NCI-H748 treated with DMSO at 0.1 percent for 48 hours (cell line): ENCODE measurements at places on chromosomes 1 and 21.
A peak's percentile ranks its signal among the peaks of the same experiment; 100 is the strongest.

DNA sequence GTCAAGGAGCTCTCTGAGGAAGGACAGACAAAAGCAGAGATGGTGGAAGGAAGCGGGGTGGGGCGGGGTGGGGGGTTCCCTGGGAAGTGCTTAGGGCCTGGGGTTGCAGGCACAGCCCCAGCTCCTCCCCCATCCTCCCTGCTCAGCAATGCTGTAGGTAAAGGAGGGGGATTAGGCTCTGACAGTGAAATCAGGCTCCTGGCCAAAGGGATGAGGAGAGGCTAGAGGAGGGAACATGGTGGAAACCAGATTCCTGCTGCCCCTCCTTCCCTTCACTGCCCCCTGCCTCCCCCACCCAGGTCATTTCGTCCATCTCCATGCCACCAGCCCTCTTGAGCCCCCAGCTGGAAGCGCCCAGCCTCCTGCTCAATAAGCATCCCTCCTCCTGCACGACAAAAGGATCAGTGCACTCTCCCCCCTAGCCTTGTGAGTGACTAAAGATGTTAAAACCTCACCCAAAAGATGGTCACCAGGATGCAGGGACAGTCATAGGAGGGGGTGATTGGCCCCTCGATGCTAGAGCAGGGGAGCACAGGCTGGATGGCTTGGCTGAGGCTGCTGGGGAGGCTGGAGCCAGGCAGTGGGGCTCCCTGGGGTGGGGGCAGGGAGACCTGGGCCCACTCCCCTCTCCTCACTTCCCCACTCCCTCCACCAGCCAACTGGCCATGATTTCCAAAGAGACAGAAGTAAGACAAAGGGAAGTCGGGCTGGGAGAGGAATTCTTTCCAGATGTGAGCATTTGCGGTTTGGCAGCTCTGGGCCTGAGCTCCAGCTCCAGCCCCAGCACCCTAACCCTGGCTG lies 2.2 kb upstream of the CRABP2 start:
- DNase-seq, result no peak

- no peak for DNase-seq
Measured at GRCh38 chr1:59696421-59697115, 118.2 kb upstream of the HOOK1 start.

GRCh38 chr21:38170283-38170682 lies 86.5 kb upstream of the KCNJ15 start:
- DNase-seq, result peak; percentile 7

GRCh38 chr1:60916199-60916598 lies 166.2 kb upstream of the NFIA start:
- no peak for DNase-seq

- DNase-seq, result no peak
Measured at GRCh38 chr1:209822706-209823105, 5.1 kb upstream of the UTP25 start.

GRCh38 chr1:21882721-21883415 lies 54.2 kb downstream of the HSPG2 start:
- no peak for DNase-seq

- DNase-seq, result no peak
Measured at GRCh38 chr1:209705033-209705598, 470 bp downstream of the HSD11B1 start.

DNA sequence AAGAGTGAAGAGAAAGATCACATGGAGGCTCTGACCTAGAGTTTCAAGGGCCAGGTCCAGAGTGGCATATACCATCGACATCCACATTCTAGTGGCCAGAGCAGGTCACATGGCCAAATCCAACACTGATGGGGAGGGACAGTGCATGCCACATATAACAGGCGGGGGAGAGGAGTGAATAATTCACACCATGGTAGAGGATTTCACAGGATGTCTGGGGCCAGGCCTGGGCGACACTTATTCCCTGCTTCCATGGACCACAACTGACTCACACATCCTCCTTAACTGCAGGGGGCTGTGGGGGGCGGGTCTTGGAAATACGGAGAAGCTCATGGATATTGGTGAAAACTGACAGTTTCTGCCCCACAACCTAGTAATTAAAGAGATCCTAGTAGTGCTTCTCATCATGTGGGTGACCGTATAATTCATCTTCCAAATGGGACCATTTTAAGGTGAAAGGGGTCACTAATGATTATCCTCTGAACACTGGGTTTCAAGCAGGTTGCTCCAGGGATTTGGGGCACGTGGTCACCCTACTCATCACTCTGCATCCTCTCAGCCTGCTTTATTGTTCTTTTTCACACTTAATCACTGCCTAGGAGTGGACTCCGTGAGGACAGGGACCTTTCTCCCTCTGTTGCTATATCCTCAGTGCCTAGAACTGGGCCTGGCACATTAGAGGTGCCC lies 44.0 kb downstream of the IGSF21 start:
- no peak for DNase-seq

DNA sequence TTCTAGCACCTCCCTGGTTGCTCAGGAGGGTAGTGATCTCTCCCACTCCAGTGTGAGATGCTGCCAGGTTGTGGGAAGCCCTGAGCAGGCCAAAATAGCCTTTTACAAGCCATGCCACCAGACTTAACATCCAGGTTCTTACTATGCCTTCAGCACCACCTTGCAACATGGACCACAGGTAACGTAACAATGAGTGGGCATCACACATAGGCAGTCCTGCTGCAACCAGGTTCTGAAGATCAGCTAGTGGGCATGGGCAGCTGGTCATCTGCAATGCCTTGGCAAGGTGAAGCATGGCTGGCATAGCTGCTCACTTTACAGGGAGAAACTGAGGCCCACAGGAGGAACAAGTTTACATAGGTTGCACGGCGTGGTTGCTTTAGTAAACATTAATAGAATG lies 40.7 kb downstream of the DHCR24 start:
- no peak for DNase-seq

GRCh38 chr1:244451539-244451950 lies at the start of gene ADSS2:
Gene ADSS2 (minus strand): TSS chr1:244451909. CDS start chr1:244451817, 92 bp downstream.
- DNase-seq, result no peak

- DNase-seq, result no peak
Measured at GRCh38 chr1:106222403-106222802, 834.1 kb upstream of the PRMT6 start.

DNA sequence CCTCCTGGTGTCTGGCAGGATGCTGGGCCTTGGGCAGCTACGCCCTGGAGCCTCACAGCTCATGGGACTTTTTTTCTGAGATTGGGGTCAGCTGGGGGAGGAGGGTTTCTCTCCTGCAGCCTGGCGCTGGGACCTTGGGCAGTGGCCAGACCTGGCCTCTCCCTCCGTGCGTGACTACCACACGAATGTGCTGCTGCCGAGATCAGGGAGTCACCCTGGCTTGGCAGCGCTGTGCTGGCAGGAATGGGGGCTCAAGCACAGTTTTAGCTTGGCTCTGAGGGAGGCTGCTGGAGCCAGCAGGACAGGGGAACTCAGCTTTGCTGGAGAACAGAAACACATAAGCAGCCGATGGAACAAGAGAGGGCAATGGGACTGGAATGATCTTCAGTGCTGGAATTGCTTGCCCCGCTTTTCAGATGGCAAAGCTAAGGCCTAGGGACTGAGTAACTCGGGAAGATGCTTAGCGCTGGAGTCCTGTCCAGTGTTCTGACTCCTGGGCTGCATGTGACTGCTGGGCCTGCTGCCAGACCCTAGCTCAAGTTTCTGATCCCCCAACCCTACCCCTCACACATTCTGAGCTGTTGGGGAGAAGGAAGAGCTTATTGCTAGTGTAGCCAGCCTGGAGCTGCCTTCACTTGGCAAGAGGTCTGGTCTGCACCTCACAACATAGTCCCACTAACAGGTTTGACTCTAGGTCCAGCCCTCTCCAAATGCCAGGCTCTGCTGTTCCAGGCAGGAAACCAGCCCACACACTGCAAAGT lies 69.9 kb downstream of the NAV1 start:
- DNase-seq, result no peak

GRCh38 chr1:186781730-186782129 lies 47.0 kb upstream of the PLA2G4A start:
- DNase-seq, result no peak

DNA sequence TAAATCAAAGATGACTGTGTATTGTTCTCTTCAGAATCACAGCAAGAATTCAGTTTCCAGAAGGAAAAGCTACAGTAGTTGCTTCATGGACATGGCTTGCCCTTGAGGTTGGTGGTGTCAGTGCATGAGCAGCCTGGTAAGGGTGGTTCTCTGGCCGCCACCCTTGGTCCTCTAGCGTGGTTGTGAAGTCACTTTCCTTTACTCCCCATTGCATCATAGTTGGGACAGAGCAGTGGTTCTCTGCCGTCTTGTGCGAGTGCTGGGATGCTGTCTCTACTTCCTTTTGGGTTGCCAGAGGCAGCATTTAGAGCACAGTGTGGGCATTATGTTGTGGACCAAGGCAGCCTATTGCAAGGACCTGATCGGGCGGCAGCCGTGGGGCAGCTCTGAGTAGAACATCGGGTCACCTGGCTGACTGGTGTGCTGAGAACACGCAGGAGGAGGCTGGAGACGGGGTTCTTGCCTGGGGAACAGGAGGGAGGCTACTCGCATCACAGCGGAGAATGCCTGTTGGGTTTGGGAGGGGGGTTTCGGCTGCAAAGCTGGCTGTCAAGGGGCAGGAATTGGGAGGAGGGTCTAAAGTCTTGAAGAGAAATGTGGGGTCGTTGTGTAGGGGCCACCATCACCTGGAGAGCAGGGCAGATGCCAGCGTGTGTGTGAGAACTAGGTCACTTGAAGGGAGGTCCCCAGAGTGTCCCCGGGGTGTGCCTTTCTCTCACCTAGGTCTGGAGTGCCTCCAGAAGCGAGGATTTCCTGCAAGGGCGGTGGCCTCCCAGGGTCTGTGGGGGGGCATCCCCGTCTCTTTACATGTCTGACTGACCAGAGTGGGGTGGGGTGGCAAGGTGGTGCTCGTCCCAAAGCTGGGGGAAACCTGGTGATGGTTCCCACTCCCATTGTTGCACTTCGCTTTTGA lies 6.3 kb downstream of the ARF1 start:
- no peak for DNase-seq

DNA sequence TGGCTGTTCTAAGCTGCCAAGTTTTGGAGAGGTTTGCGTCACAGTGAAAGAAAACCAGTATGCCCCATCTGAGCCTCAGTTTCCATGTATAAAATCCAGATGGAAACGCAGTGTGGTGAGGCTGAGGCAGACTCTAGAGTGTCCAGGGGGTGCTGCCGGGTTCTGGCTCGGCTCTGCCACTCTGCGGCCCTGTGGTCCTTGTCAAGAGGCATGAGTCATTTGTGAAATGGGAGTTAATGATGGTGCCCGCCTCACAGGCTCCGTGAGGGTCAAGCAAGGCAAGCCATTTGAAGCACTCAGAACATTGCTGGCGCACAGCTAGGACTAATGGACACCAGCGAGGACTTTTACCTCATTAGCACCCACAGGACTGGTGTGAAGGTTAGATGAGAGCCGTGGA lies 214.3 kb downstream of the PTPRU start:
- DNase-seq, result no peak

- DNase-seq, result no peak
Measured at GRCh38 chr1:200072636-200073285, 45.3 kb downstream of the NR5A2 start.

- no peak for DNase-seq
Measured at GRCh38 chr1:86273066-86273465, 116.5 kb upstream of the COL24A1 start.

- DNase-seq, result no peak
Measured at GRCh38 chr1:93980320-93981273, 71.4 kb upstream of the GCLM start.

GRCh38 chr1:169392406-169392805 lies 24.4 kb downstream of the BLZF1 start:
- no peak for DNase-seq

GRCh38 chr21:27505516-27505915 lies 538.6 kb upstream of the ADAMTS5 start:
- DNase-seq, result no peak

- peak; percentile 85 for DNase-seq
Measured at GRCh38 chr1:84260852-84261518, 40.5 kb upstream of the SAMD13 start.

DNA sequence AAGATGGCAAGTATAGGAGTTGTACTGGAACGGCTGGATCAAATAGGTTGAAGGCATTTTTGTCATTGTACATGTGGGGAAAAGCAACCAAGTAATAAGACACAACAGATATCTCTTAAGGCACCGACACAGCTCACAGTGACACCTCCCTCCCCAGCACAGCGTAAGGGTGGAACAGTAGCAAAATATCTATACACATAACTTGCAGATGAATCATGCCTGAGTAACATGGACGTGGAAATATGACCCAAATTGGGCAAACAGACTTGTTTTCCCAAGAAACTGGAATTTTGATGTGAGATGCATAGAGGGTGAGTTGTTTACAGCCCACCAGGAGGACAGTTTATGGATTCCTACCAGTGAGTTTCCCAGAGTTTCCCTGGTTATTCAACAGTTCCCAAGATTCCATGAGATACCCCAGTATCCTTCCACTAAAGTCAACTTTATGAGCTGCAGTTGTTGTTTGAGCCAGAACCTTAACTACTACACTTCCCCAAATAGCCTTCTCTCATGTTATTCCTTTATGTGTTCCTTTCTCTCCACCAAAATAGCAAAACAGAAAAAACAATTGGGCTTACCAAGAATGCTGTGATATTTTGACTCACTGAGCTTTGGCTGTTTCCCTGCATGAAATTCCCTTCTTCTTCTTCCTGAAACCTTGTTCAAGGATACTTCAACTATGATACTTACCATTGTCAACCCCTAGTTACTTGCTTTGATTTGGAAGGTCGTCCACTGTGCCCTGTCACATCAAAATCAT lies 7.1 kb upstream of the DR1 start:
- DNase-seq, result no peak

- no peak for DNase-seq
Measured at GRCh38 chr1:75533085-75533484, 77.8 kb downstream of the SLC44A5 start.

GRCh38 chr1:25245809-25246599 lies 1.2 kb downstream of the RSRP1 start:
- no peak for DNase-seq

DNA sequence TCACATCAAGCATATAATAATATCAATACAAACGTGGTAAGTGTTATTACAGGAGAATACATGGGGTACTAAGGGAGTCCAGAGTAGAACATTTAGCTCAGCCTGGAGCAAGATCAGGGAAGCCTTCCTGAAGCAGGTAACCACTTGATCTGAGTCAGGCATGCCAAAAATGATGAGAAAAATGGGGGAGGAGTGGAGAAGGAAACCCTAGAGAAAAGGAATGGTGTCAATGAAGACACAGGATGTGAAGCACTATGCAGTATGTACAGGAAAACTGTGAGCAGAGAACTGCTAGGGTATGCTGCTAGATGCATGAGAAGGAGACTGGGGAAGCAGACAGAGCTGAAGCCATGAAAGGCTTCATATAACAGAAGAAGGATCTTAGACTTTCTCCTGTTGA lies 84.7 kb downstream of the NOTCH2 start:
- no peak for DNase-seq

GRCh38 chr21:33839167-33839716 lies 76.4 kb downstream of the ATP5PO start:
- no peak for DNase-seq

- DNase-seq, result no peak
Measured at GRCh38 chr1:37951041-37951782, 4.4 kb upstream of the INPP5B start.

- DNase-seq, result no peak
Measured at GRCh38 chr1:160862203-160863060, at the start of gene CD244. Gene CD244 (minus strand): TSS chr1:160862887. CDS start chr1:160862677, 210 bp downstream.

DNA sequence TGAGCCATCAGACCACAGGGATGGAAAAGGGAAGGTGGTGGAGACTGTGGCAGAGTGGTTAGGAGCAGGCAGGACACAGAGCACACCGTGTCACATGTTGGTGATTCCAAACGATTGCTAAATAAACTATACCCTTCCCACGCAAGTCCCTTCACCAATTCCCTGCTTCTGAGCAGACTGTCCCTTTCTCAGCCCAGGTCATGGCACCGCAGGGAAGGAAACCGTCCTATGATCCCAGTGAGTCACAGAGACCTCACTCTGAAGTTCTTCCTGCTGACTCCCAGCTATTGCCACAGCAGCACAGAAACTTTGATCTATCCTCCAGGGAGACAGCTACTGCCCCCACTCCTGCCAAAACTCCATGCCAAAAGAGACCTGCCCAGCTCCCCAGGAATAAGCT lies 19.2 kb downstream of the RIMS3 start:
- no peak for DNase-seq
